ENCODE measurements at places on chromosomes 7 and 10. TPM values are rescaled to one million over a fixed set of nuclear protein-coding genes. Genes with fewer than 3 reads are reported as not detected.
A peak's percentile ranks its signal among the peaks of the same experiment; 100 is the strongest.

DNA sequence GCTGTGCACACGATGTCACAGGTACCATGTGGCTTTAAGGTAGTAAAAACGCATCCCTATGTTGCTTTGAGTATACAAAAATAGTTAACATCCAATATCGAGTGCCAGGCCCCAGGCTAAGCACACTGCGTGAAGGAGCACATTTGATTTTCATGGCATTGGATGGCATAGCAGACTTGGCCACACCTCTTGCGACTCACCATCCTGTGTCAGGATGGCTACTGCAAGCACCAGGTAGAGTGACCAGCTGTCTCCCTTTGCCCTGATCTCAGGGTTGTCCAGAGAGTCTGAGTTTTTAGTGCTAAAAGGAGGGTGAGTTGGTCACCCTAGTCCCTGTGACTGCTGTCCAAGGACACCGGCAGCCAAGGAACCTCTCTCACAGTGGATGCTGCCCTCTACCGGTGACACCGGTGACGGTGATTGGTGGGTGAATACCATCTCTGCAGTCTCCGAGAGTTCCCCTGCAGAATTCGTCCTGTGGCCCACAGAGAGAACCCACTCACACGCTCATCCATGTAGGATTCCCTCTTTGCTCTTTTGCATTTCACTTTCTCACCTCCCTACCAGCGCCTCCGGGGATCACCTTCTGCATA is 76.1 kb downstream of the BICC1 start:
- H3K36me3 ChIP-seq, result no peaks in the 10 kb centered on the region
- no peaks in the 10 kb centered on the region for H3K4me1 ChIP-seq
- no peak overlapping the region for H3K4me3 ChIP-seq
- peaks cover 40% of the 10 kb centered on the region for H3K27me3 ChIP-seq

GRCh38 chr7:24340727-24341126 is 56.7 kb downstream of the NPY start:
- H3K4me3 ChIP-seq, result no peak overlapping the region
- no peak for DNase-seq
- peaks cover 25% of the 10 kb centered on the region for H3K27me3 ChIP-seq
- H3K36me3 ChIP-seq, result no peaks in the 10 kb centered on the region

- peaks cover 12% of the 10 kb centered on the region for H3K27me3 ChIP-seq
- H3K4me1 ChIP-seq, result no peaks in the 10 kb centered on the region
- H3K4me3 ChIP-seq, result no peak overlapping the region
These were observed 35.8 kb downstream of the ELFN1 start for GRCh38 chr7:1705856-1706255.

GRCh38 chr10:11135709-11136108 is 118.0 kb downstream of the CELF2 start:
- no peak overlapping the region for H3K4me3 ChIP-seq
- H3K27me3 ChIP-seq, result no peaks in the 10 kb centered on the region
- no peak for DNase-seq
- no peaks in the 10 kb centered on the region for H3K36me3 ChIP-seq
- no peak overlapping the region for H3K27ac ChIP-seq

- no peaks in the 10 kb centered on the region for H3K36me3 ChIP-seq
- peaks cover 9% of the 10 kb centered on the region for H3K4me1 ChIP-seq
- H3K27ac ChIP-seq, result no peak overlapping the region
These were observed 2.7 kb upstream of the PDGFA start for GRCh38 chr7:522071-522950.

DNA sequence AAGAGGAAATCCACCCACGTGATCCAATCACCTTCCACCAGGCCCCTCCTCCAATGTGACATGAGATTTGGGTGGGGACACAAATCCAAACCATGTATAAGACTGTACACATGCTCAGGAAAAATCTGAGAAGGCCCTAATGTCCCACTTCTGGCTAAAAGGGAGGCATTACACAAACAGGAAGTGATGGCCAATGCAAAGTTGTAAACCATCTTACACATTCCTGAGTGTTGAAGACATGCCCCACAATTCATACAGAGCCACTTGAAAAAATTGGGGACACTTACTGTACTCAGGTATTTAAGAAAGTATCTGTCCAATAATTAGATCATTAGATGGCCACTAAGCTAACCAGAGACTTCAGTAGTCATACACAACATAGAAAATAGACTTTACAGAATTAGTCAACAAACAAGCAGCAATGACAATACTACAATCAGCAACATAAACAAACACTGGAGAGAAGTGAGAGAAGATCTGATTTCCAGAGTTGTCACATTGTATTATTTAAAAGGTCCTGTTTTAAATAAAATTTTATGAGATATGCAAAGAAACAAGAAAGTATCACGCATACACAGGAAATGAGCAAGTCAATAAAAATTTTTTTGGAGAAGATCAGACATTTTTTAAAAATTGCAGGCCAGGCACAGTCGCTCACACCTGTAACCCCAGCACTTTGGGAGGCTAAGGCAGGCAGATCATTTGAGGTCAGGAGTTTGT is 143.3 kb downstream of the DGKI start:
- H3K4me1 ChIP-seq, result no peaks in the 10 kb centered on the region
- H3K36me3 ChIP-seq, result no peaks in the 10 kb centered on the region
- H3K27ac ChIP-seq, result no peak overlapping the region
- peaks cover 2% of the 10 kb centered on the region for H3K27me3 ChIP-seq
- H3K4me3 ChIP-seq, result no peak overlapping the region
- DNase-seq, result no peak

DNA sequence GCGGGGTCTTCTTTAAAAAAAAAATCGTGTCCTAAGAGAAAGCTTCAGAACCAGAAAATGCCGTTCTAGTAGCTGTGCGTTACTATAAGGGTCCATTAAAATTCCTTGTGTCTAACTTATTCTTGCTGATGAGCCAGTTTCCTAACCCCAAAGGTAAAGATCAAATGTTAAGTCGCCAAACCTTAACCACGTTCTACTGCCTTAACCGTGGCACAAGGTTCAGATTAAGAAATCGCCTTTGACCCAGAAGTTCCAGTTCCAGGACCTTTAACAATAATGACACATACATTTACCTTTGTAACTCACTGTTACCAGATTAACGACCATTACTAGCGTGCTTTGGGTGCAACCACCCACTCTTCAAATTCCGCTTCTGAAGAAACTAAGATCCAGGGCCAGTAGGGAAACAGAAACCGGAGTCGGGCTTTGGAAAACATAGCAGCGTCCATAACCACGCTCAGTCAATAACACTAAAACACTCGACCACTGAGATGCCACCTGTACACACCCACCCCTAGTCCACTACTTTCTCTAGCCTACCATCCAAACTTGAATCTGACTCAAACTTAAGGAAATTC is 620 bp downstream of the BET1 start:
- H3K27ac ChIP-seq, result peak overlapping the region; percentile 100
- peaks cover 1% of the 10 kb centered on the region for H3K36me3 ChIP-seq
- H3K27me3 ChIP-seq, result peaks cover 10% of the 10 kb centered on the region

DNA sequence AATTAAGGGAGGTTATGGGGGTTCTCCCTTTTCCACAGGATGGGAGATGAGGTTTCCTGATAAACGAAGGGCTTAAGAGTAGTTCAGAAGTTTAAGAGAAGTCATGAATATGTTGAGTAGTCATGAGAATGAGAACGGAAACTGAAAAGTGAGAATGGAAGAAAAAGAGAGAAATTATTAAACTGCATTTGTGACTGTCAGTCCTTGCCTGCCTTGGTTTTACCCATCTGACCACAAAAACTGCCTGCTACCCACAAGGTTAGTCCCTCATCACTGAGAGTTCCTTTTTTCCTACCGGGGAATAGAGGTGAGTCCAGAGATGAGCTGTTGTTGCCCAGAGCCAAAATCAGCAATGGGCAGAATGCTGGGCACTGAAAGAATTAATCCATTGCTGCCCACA is 174.1 kb upstream of the BET1 start:
- H3K4me3 ChIP-seq, result no peak overlapping the region
- no peaks in the 10 kb centered on the region for H3K4me1 ChIP-seq
- no peaks in the 10 kb centered on the region for H3K27me3 ChIP-seq
- DNase-seq, result no peak
- H3K36me3 ChIP-seq, result no peaks in the 10 kb centered on the region

- H3K4me3 ChIP-seq, result no peak overlapping the region
- no peak overlapping the region for H3K27ac ChIP-seq
- H3K4me1 ChIP-seq, result peaks cover 2% of the 10 kb centered on the region
- H3K27me3 ChIP-seq, result peaks cover 44% of the 10 kb centered on the region
- DNase-seq, result no peak
These were observed 170.5 kb downstream of the C1GALT1 start for GRCh38 chr7:7352845-7353244.

DNA sequence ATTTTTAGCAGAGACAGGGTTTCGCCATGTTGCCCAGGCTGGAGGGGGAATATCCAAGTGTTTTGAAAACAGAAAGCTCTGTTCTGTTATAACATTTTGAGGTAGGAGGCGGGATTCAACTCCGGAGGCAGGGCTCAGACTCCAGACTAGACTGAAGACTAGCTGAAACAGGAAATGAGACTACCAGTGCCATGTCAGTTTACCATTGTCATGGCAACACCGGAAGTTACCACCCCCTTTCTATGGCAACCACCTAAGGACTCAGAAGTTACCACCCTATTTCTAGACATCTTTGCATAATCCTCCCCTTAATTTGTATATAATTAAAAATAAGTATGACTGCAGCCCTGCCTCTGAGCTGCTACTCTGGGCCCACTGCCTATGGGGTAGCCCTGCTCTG is 1069.1 kb upstream of the AUTS2 start:
- H3K4me1 ChIP-seq, result no peaks in the 10 kb centered on the region
- DNase-seq, result no peak
- no peak overlapping the region for H3K27ac ChIP-seq
- no peaks in the 10 kb centered on the region for H3K27me3 ChIP-seq
- no peaks in the 10 kb centered on the region for H3K36me3 ChIP-seq

DNA sequence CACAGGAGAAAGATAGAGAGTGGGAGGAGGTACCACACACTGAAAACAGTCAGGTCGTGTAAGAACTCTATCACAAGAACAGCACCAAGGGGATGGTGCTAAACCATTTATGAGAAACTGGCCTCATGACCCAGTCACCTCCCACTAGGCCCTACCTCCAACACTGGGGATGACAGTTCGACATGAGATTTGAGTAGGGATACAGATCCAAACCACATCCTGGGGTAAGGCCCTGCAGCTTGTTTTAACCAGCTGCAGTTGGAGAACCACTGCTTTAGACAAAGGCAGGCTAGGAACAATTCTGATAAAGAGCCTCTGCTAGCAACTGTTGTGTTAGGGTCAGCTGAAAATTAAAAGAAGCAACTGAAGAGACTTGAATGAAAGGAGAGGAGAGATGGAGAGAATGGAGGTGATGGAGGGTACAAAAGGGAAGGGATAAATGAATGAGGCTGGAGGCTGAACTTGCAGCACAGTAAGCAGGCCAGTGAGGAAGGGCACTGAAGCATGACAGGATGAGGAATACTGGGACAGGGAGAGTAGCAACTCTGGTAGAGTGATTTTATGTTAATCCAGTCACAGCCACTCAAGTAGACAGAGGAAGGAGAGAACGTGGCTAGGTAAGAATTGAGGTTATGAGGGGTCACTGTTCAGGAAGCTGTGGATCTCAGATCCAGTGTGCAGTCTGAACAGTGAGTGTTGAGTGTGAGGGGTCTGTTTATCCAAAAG is 23.6 kb downstream of the MEST start:
- H3K4me1 ChIP-seq, result no peaks in the 10 kb centered on the region
- no peaks in the 10 kb centered on the region for H3K27me3 ChIP-seq
- H3K27ac ChIP-seq, result no peak overlapping the region
- H3K4me3 ChIP-seq, result no peak overlapping the region
- H3K36me3 ChIP-seq, result no peaks in the 10 kb centered on the region

DNA sequence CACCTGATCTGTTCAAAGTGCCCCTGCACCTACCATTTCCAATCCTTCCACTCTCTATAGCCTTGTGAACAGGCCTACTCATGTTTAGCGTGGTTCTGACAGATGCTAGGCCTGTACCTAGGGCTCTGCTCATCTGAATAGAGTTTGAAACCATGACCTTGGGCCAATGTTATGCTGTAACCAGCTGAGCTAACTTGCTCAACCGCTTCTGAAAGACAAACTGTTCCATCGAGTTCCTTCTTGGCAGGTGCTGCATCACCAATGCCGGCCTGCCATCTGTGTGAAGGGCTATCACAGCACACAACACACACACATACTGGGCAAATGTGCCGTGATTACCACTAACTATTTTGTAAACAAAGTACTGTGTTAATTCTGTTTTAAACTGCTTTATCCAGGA is 419.0 kb upstream of the GALNT17 start:
- peaks cover 13% of the 10 kb centered on the region for H3K4me1 ChIP-seq
- no peaks in the 10 kb centered on the region for H3K36me3 ChIP-seq
- DNase-seq, result no peak
- no peak overlapping the region for H3K4me3 ChIP-seq
- peak overlapping the region; percentile 29 for H3K27ac ChIP-seq

GRCh38 chr10:13105184-13105583 is 5.2 kb downstream of the OPTN start:
- H3K27me3 ChIP-seq, result no peaks in the 10 kb centered on the region
- DNase-seq, result no peak
- peaks cover 60% of the 10 kb centered on the region for H3K4me1 ChIP-seq
- peaks cover 4% of the 10 kb centered on the region for H3K36me3 ChIP-seq
- peak overlapping the region; percentile 88 for H3K27ac ChIP-seq

- no peaks in the 10 kb centered on the region for H3K27me3 ChIP-seq
- peaks cover 22% of the 10 kb centered on the region for H3K4me1 ChIP-seq
- peaks cover 2% of the 10 kb centered on the region for H3K36me3 ChIP-seq
- peak overlapping the region; percentile 47 for H3K27ac ChIP-seq
These were observed 10.8 kb upstream of the LRRC4 start for GRCh38 chr7:128042012-128042411.

- no peak overlapping the region for H3K27ac ChIP-seq
- H3K4me3 ChIP-seq, result no peak overlapping the region
- no peaks in the 10 kb centered on the region for H3K36me3 ChIP-seq
- peaks cover 5% of the 10 kb centered on the region for H3K27me3 ChIP-seq
- no peaks in the 10 kb centered on the region for H3K4me1 ChIP-seq
These were observed 369.6 kb downstream of the TCERG1L start for GRCh38 chr10:130941886-130942285.

- no peaks in the 10 kb centered on the region for H3K36me3 ChIP-seq
- peaks cover 8% of the 10 kb centered on the region for H3K27me3 ChIP-seq
- H3K4me1 ChIP-seq, result no peaks in the 10 kb centered on the region
- no peak overlapping the region for H3K27ac ChIP-seq
- no peak overlapping the region for H3K4me3 ChIP-seq
- DNase-seq, result no peak
These were observed 1.8 kb downstream of the TFEC start for GRCh38 chr7:116028787-116029186.

- H3K27ac ChIP-seq, result no peak overlapping the region
- H3K4me3 ChIP-seq, result no peak overlapping the region
- no peaks in the 10 kb centered on the region for H3K4me1 ChIP-seq
- DNase-seq, result no peak
These were observed 7.4 kb upstream of the DNAJB6 start for GRCh38 chr7:157329447-157329846.

- no peaks in the 10 kb centered on the region for H3K4me1 ChIP-seq
- DNase-seq, result no peak
- no peak overlapping the region for H3K4me3 ChIP-seq
- H3K27ac ChIP-seq, result no peak overlapping the region
These were observed 103.4 kb upstream of the SEMA3D start for GRCh38 chr7:85290269-85290668.

EVX1 gene
- 0.21 TPM for total RNA-seq

LRRD1 gene
- not detected for total RNA-seq

ADARB2 gene
- total RNA-seq, result not detected

ANKRD61 gene
- total RNA-seq, result not detected

PON3 gene
- not detected for total RNA-seq

PLOD3 gene
- 44.7 TPM for total RNA-seq

DNAH11 gene
- 0.05 TPM for total RNA-seq

KAZALD1 gene
- total RNA-seq, result not detected

OR2F1 gene
- total RNA-seq, result not detected

SHH gene
- total RNA-seq, result not detected

OR2A1 gene
- total RNA-seq, result not detected

IFIT2 gene
- total RNA-seq, result 19.5 TPM
